ENCODE measurements at places on chromosomes 5 and 9.

GRCh38 chr5:44875661-44876605 lies 67.2 kb downstream of the MRPS30 start:
- no peak for DNase-seq

GRCh38 chr5:56674441-56674840 lies 140.9 kb upstream of the MAP3K1 start:
- DNase-seq: no peak

- DNase-seq: no peak
Observed at GRCh38 chr9:91777292-91777830, 172.7 kb downstream of the ROR2 start.

DNA sequence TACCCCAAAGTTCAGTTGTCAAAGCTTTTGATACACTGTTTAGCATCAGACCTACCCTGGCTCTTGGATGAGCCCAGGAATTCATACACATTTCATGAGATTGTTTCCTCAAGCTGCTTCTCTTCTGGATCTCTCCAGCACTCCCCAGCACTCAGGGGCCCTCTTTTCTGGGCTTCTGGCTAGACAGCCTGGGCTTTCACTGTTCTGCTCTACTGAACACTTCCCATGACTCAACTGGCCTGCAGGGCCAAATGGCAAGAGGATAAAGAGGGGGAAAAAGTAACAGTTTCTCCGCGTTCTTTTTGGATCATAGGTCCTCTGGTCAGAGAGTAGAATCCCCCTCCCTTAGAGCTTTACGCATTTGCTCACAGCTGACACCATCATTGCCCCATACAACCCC lies 20.9 kb upstream of the LURAP1L start:
- DNase-seq: no peak

- no peak for DNase-seq
Observed at GRCh38 chr9:4084435-4084818, 215.4 kb downstream of the GLIS3 start.

- DNase-seq: no peak
Observed at GRCh38 chr5:175710326-175710725, 52.5 kb downstream of the HRH2 start.

- DNase-seq: no peak
Observed at GRCh38 chr9:120385606-120386389, 194.2 kb downstream of the CDK5RAP2 start.

- peak; percentile 70 for DNase-seq
Observed at GRCh38 chr5:154467655-154468354, 10.2 kb downstream of the HAND1 start.

DNA sequence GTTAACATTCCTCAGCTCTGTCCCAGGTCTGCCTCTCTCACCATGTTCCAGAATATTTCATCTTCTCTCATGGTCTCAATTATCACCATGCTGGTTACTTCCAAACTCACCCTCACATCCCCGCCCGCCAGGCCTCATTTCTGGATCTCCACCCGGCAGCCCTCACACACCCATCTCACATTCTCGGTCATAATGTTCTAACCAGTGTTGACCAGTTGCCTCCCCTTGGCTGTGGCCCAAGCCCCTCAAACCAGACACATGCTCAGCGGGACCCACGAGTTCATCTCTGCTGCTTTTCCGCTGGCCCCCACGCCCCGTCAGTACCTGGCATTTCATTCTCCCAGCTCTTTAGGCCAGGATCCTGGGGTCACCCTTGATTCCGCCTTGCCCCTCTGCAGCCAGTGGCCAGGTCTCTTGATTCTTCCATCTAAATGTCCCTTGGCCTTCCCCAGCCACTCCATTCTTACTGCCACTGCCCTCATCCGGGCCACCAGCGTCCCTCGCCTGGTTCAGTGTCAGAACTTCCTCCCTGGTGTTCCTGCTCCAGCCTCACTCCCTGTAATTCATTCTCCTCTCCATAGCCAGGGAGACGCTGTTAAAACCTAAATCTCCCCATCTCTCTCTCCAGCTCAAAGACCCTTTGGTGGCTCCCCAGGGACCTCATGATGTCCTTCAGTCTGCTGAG lies 141.7 kb downstream of the MVB12B start:
- no peak for DNase-seq

DNA sequence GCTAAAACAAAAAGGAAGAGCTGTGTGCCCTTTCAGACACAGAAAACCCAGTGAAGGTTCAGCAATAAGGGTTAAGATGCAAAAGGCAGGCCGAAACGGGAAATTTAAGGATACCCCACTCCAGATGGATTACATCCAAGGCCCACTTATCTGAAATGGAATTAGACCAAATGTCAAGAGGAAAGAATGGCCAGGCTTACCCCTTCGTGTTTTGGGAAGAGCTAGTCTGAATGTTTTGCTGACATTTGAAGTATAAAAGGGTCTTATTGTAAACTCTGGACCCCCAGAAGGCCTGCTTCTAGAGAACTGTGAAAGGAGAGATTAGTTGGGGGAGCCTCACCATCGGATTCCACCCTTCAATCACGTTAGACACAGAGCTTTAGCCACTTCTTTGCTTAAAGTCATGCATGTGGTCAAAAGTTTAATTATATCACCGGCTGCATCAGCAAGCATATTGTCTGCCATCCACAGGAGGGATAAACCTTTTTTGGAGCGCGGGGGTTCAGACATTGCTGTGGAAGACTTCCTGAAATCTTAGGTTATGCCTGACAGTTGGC lies 93.3 kb downstream of the EFNA5 start:
- no peak for DNase-seq

GRCh38 chr9:108562176-108562575 lies 293.6 kb downstream of the ACTL7B start:
- no peak for DNase-seq

DNA sequence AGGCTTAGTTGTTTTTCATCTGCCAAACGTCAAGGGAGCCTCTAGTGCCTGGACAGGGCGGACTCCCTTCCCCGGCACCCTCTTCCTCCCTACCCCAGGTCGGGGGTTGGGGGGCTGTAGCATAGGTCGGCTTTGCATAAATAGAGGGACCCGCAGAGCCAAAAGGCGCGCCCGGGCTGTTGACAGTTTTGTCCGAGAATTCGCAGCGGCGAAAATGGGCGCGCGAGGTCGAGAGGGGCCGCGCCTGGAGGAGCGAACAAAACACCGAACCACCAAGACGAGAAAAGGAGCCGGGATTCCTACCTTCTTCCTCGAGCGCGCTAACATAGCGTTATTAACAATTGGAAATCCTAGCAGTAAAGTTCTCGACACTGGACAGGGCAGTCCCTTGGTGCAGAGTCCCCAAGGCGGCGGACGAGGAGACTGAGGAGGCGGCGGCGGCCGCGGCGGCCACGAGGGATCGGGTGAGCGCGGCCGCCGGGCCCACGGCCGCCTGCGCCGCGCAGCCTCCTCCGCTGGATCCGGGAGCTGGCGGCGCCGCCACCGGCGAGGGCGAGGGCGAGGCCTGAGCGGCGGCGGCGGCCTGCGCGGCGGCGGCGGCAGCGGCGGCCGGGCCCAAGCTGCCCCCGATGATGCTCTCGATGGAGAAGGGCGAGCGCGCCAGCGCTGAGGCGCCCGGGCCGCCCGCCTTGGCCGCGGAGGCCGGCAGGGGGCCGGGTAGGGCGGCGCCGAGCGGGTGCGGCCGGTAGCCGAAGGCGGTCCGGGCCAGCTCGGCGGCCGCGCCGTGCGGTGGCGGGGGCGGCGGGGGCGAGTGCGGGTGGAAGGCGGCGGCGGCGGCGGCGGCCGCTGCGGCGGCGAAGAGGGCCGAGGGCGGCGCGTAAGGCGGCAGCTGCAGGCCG lies 1.7 kb downstream of the FOXD1 start:
- DNase-seq: no peak

GRCh38 chr9:72371151-72371550 lies 6.1 kb upstream of the ZFAND5 start:
- DNase-seq: no peak

- DNase-seq: no peak
Observed at GRCh38 chr9:72979405-72980100, 26.7 kb upstream of the ALDH1A1 start.

- DNase-seq: no peak
Observed at GRCh38 chr9:5899292-5899691, 8.6 kb downstream of the MLANA start.

- DNase-seq: no peak
Observed at GRCh38 chr9:122218935-122219855, 9.6 kb downstream of the LHX6 start.

GRCh38 chr9:124266139-124266825 lies 8.5 kb downstream of the NEK6 start:
- no peak for DNase-seq

- no peak for DNase-seq
Observed at GRCh38 chr5:8520917-8521316, 652.0 kb downstream of the MTRR start.

DNA sequence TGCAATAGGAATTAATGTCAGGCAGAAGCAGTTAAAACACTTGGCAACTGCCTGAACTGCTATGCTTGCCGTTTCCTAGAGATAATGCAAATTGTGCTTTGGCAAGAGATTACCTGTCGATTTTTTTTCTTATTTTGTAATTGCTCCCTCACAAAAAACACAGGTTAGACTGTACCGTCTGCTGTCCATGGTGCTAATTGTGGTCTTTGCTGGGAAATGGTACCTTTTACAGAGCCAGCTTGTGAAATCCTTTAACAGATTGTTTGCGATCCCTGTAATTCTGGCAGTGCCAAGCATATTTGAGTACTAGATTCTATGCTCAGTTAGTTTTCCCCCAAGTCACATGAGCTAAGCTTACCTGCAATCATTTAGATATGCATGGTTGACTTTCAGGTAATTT lies 2125.8 kb upstream of the WWC1 start:
- DNase-seq: no peak

DNA sequence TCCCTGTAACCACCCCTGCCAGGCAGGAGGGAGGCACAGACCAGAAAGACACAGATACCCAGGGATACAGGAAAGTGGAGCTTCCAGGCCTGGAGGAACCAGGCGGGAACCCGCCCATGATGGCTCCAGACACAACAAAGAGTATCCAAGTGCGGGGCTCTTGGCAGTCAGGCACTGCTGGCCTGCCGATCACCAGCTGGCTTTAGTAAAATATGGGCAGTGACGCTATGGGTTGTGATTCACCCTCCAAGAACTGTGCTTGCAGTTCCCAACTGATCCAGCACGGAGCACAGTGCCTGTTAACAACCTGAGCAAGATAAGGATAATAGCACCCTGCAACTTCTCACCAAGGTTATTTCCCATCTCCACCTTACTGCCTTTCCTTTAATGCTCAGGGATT lies 463.3 kb downstream of the IRX1 start:
- DNase-seq: no peak

- no peak for DNase-seq
Observed at GRCh38 chr5:77300451-77300850, 90.0 kb downstream of the PDE8B start.

DNA sequence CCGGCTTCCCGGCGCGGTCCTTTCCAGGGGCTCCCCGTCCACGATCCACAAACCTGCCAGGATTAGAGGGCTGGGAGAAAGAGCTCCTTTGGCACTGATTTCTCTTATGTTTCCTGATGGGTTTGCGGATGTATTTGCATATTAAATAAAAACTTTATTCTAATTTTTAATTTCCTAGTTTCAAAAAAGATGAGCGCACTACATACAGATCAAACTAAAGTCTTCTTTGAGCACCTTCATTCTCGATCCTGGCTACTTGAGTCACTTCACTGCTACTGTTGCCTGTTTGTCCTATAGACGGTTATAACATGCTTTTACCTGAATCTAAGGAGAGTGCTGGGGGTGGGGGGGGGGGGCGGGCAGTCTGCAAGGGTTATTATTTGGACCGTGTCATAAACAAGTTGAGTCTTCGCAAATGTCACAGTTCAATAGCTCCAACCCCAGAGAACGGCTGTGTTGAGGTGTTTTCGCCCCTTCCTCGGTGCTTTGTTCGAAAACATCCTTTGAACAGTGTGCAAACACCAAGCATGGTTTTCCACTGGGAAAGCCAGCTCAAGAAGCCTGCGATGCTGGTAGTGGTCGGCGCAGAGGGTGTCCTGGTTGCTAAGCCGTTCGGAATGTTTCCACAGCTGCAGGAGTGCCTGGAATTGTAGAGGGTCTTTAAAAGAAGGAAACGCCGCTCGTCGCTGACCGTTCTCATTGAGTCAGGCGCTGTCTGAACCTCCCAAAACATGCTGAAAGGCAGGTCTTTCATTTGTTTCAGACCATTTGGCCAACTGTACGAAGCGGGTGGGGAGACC lies 1.1 kb upstream of the STK10 start:
- DNase-seq: no peak

- no peak for DNase-seq
Observed at GRCh38 chr9:15512204-15512603, 1.4 kb upstream of the PSIP1 start.

DNA sequence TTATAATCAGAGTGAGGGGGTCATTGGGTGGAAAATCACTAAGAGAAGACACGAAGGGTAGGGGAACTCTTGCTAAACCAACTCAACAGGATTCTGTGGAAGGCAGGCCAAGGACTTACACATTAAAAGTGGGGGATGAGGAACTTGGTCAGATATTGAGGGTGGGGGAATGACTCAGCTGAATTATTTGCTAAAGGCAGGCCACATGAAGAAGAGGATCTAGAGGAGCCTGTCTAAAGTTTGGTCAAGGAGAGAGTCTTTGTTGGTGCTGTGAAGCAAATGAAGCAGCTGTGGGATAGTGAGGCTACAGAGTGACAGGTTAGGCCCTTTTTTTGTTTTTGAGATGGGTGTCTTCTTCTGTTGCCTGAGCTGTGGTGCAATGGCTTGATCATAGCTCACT lies 63.9 kb upstream of the SPRY4 start:
- DNase-seq: no peak

- DNase-seq: no peak
Observed at GRCh38 chr5:65506961-65507360, 25.2 kb upstream of the ADAMTS6 start.

DNA sequence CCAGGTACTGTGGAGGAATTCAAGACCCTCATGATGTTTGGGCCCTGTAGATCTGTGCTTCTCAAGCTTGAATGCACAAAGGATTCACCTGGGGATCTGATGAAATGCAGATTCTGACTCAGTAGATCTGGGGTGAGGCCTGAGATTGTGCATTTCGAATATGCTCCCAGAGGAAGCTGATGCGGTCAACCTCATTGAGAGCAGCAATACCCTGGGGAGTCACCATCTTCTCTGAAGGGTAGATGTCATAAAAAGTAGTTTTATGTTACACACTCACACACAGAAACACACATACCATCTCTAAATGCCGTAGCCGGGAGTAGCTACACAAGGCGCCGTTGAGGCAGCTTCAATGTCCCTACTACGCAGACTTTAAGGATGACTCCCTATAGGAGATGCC lies 55.8 kb upstream of the CPEB4 start:
- DNase-seq: no peak

DNA sequence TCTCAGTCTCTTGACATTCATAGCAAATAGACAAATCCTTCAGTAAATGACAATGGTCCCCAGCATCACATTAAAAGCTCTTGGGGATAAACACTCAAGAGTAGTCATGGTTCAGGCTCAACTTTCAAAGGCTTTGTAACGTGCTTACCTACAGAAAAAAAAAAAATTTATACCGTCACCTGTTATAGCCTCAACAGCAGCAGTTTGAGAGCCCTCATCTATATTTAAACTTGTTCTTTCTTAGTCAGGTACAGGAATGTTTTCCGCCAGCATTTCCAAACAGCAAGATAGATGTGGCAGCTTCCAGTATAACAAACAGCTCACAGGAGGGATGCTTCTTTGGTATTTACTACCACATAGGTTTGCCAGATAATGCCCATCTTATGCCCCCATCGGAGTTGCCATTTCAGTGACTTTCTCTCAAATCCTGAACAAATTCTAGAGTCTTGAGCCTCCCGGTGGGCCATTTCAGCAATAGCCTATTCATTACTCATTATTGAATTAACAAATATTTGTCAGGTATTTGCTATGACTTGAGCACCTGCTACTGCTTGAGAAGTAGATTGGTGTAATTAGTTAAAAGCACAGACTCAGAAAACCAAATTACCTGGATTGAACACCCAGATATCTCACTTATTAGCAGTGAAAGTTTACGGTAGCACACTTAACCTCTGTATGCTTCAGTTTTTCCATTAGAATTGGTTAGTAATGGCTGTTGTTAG lies 470.0 kb downstream of the EBF1 start:
- DNase-seq: no peak
